ENCODE measurements at places on chromosomes 5 and 9.
A peak's percentile ranks its signal among the peaks of the same experiment; 100 is the strongest.

DNA sequence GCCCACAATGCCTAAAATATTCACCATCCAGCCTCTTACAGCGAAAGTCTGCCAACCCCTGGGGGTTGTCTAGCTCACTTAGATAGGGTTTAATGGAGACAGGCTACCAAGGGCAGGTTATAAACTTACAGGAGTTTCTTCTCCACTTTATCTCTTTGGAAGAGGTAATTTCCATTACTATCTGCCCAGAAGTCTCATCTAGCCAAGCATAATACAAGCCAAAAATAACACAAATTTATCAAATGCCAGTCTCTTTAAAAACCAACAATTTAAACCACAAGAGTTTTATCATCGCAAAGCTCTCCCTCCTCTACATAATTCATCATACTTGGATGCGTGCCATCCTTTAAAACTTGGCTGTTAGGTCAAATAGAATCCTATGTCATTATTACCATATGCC lies 6.2 kb downstream of the RBM22 start:
- no peak for DNase-seq

- DNase-seq: no peak
Measured at GRCh38 chr9:18385696-18386490, 88.1 kb upstream of the ADAMTSL1 start.

- no peak for DNase-seq
Measured at GRCh38 chr9:71036501-71036900, 84.9 kb downstream of the TRPM3 start.

GRCh38 chr9:36923025-36923625 lies 110.9 kb downstream of the PAX5 start:
- DNase-seq: no peak

- no peak for DNase-seq
Measured at GRCh38 chr5:59749782-59750520, 143.6 kb downstream of the PDE4D start.

GRCh38 chr5:110038297-110038997 lies 348.7 kb downstream of the MAN2A1 start:
- no peak for DNase-seq

DNA sequence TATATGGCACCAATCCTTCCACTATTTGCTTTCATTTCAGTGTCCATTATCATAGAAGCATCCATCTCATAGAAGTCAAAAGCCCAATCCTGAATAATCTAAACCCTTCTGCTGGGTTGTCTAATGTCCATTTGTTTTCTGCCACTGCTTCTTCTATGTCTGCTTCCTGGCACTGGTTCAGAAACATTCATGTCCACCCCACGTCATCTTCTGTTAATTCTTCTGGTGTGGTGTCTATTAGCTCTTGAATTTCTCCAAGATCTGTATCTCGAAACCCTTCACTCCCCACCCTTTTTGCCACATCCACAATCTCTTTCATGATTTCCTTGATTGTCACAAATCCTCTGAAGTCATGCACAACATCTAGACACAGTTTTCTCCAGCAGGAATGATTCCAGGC lies 23.2 kb upstream of the GOLGA1 start:
- no peak for DNase-seq

DNA sequence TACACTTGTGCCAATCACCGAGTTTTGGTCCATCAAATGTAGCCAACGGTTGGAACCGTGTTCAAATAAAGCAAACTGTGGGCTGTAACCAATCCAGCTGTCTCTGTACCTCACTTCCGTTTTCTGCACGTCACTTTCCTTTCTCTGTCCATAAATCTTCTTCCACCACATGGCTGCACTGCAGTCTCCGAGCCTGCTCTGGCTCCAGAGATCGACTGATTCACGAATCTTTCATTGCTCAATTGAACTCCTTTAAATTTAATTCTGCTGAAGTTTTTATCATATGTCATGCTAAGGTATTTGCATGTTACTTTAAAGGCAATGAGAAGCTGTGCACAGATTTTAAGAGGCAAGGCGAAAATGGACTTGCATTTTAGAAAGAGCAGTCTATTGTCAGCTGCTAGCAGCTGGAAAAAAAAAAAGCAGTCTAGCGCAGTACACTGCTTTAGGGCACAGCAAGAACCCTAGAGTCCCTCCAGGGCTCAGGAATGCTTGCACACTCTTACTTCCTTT lies 13.2 kb downstream of the TTC39B start:
- no peak for DNase-seq

DNA sequence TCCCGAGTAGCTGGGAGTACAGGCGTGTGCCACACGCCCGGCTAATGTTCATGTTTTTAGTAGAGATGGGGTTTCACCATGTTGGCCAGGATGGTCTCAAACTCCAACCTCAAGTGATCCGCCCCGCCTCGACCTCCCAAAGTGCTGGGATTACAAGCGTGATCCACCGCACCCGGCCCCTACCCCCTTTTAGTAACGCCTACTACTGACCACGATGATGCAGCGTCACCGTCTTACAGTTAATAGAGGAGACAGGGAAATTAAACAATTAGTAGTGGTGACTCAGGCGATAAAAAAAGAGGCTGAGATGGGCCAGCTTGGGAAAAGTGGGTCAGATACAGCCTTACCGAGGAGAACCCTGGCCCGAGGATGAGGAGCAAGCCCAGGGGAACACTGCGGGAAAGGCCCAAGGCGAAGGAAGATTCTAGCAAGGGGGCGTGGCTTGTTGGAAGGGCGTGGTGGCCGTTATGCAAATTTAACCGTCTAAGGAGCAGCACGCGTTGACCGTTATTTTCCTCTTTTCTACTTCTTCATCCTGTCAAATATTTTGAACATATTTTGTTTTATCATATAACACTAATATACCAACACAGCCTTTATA lies 1.6 kb upstream of the SETX start:
- no peak for DNase-seq

DNA sequence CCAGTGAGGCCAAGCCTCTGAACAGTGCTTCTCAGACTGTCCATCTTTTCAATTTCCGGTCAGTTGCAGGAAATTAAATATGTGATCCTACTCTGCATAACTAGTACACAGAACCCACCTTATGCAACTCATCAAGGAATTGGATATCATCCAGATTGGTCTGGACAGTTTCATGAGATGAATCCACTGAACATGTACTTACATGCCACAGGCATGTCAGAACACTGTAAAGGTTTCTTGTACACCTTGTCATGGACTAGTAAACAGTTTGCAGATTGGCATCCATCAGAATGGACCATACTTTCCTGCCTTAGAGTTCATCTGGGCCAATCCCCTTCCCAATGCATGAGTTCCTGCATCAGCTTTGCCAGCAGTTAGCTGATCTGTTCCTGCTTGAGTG lies 30.4 kb downstream of the GARNL3 start:
- no peak for DNase-seq

GRCh38 chr5:135851915-135852845 lies 17.7 kb downstream of the SLC25A48 start:
- DNase-seq: no peak

DNA sequence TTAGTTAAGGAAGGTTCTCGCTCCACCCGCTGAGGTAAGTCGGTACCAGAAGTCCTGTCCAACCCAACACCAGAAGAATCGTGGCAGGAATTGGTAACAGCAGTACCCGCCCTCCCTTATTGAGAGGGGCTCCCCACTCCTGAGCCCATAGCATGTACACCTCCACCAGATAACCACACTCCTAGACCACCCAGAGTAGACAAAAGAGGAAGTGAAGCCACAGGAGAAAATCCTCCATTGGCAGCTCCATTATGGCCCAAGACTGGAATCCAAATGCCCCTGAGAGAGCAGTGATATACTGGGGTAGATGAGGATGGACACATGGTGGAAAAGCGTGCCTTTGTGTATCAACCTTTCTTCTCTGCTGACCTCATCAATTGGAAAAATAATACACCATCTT lies 106.1 kb upstream of the EPB41L4A start:
- DNase-seq: no peak

DNA sequence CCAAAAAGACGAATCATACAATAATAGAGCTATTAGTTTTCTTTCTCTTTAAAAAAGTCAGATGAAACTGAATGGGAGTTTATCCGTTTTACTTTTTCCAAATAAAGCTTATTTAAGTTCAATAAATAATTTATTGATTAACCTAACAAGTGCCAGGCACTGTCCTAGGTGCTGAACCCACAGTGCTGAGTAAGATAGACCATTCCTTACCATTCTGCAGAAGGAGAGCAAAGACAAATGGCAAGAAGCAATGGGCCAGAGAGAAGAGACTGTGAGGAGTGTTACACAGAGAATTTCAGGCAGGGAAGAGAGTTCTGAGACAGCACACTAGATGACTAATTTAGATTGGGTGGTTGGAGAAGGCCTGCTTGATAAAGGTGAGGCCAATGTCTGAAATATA lies 127.2 kb downstream of the AUH start:
- DNase-seq: no peak

- no peak for DNase-seq
Measured at GRCh38 chr5:149765932-149766331, 35.8 kb downstream of the PPARGC1B start.

DNA sequence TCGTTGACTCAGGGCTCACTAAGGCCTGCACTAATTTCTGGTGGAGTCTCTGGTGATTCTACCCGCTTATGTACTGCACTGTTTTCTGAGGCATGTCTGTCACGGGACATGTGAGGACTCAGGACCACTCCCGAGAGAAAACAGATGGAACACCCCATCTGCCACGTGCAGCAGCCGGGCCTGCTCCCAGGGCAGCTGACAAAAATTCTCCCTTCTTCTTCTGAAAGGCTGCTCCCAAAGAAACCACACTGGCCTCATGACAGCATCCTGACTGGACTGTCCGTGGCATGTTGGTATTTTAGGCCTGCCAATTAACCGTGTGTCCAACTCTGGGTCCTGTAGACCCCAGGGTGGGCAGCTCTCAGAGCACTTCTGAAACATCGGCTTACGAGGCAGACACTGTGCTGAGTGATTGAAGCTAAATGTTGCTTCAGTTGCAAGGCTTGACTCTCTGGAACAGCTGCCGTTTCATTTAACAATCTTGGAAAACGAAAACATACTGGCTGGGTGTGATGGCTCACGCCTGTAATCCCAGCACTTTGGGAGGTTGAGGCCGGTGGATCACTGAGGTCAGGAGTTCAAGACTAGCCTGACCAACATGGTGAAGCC lies 39.0 kb downstream of the FAM240B start:
- no peak for DNase-seq

DNA sequence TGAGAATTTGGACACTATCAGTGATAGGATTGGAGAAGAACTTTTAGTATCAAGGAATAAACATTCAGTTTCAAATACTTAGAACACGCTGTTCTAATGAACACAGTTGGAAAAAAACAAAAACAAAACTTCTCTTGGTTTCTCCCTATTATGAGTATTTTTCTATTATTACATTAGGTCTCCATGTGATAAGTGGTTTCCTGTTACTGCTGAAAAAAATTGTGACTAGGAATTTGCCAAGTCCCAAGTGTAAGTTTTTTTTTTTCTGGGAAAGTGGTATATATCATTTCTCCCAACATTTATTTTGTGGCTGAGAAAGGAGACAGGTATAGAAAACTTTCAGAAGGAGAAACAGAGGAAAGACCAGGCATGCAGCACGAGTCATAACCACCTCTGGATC lies 41.1 kb downstream of the PCSK1 start:
- no peak for DNase-seq

DNA sequence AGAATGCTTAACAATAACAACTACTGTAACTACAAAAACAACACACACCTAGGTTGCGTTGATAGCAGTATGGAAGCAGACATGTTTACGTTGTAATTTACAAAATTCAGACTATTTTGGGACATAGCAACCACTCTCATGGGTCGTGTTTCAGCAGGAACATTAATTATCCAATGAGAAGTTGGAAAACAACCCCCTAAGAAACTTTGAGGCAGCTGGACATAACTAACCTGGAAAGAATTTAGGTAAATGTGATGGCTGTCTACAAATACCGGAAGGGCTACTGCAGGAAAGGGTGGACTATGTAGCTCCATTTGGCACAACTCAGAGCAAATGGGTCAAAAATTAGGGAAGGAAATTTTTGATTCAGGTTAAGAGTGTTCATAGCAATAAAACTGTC lies 409.3 kb downstream of the ADGRV1 start:
- no peak for DNase-seq

DNA sequence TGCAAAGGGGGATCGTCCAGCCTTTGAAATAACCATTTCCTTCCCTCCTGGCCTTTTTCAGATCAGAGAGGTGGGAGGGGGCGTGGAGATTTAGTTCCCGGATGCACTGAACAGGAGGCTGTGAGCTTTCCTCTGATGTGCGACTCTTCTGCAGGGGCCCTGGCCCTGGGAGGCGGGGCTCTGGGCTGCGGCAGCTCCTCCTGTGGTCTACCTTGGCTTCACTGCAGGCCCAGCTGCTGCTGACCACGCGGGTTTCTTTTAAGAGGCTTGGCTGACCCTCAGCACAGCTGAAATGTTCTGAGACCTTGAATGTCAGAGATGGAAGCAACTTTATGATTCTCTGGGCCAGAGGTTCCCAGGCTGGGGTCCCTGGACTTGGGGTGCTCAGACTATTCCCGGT lies 27.0 kb upstream of the COL15A1 start:
- peak; percentile 86 for DNase-seq

DNA sequence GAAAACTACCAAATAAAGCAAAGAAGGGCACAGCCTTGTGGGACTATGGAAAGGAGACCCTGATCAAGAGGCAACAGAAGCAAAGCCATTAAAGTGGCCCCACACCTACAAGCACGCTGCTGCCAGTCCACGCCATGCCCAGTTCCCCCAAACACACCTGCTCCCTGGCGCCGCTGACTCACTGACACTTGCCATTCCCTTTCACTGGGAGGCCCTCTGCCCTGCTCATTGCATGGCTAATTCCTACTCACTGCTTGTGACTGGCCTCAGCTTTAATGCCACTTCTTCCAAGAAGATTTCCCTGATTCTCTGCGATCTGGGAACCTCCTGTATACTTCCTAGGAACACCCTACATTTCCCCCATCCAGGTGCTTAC lies 71.2 kb upstream of the TAF1L start:
- no peak for DNase-seq

GRCh38 chr9:84294241-84294950 lies 46.2 kb downstream of the SLC28A3 start:
- no peak for DNase-seq

- no peak for DNase-seq
Measured at GRCh38 chr9:3288686-3289085, 237.1 kb downstream of the RFX3 start.

DNA sequence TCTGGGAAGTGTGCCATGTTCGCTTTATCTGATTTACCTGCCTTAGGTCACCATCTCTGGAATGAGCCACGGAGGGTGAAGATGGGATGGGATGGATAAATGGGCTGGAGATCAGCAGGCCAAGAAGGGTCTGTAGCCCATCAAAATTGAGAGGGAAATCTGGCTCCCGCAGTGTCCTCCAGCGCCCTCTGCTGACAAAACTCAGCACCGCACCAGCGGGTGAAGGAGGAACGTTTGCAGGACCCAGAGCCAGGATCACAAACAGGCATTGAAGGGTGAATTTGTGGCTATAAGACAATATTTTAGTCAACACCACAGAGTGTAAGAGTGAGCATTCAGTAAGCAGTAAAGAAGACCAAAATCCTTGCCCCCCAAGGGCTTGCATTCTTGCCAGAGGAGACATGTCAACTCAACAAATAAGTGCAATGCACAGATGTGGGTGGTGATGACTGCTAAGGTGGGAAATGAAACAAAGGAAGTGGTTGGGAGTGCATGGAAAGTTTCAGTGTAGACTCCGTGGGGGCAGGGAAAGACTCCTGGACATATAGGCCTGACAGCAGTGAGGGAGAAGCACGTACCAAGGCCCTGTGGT lies 124.4 kb downstream of the TENT4A start:
- peak; percentile 62 for DNase-seq

- DNase-seq: no peak
Measured at GRCh38 chr5:26719803-26720202, 318.6 kb downstream of the CDH9 start.

GRCh38 chr9:88819476-88819875 lies 171.8 kb upstream of the S1PR3 start:
- no peak for DNase-seq

Measured in right cardiac atrium (tissue), 5 donors.